ENCODE measurements at places on chromosomes 5 and 9.

- DNase-seq = no peak
Observed at GRCh38 chr5:146832985-146833732, 45.4 kb downstream of the PPP2R2B start.

- no peak for DNase-seq
Observed at GRCh38 chr5:55899344-55899743, 48.2 kb downstream of the IL31RA start.

GRCh38 chr5:113156271-113156877 lies 179.8 kb downstream of the DCP2 start:
- no peak for DNase-seq

DNA sequence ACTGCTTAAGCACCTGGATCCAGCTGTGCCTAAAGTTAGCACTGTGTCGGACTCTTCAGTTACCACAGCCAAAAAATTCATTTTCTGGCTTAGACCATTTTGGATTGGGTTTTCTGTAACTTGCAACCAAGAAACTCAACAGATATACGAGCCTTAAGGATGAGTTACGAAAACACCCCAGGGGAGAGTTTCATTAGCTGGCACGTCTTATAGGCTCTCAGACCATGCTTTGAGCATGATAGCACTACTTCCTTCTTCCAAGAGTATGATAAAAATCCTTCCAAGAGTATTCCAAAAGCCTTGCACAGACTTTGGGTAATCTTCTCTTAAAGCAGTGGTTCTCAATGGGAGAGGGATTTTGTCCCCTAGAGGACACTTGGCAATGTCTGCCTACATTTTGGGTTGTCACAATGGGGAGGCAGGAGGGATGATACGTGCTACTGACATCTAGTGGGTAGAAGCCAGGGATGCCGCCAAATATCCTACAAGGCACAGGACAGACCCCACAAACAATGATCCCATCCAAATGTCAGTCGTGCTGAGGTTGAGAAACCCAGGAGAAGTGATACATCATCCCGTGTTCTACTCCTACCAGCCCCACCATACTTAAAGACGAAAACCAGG lies 64.8 kb downstream of the SMIM23 start:
- DNase-seq = no peak

DNA sequence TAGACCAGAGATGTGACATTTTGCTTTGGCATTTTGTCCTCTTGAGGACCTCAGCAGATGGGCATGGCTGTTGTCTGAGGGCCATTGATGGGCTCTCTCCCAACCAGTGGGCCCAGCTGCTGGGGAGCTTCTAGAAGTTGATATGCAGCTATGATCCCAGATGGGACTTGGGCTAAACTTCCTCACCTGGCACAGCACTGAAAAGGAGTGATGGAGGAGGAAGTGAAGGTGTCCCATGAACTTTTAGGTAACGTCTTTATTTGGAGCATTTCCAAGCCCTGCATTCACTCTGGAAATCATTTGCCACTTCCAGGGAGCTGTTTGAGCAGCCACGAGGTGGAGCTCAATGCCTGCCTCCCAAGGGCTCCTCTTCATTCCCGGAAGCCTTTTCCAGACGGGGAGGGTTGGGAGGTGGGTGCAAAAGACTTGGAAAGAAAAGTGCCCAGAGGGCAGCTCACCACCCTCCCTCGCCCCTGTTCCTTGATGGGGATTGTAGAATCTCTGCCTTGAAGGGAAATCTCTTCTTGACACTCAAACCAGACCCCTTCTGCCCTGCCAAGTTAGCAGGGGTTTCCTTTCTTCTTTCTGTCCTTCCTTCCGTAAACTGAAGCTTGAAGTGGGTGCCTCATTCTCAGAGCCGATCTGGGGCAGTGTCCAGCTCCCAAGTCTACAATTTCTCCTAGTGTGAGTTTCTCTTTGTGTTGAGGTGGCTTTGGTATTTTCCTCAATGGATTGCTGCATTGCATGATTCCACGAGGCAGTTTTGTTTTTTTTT lies 18.1 kb upstream of the NEUROG1 start:
- DNase-seq = no peak

GRCh38 chr5:67085616-67086015 lies 111.0 kb downstream of the CD180 start:
- DNase-seq = no peak

DNA sequence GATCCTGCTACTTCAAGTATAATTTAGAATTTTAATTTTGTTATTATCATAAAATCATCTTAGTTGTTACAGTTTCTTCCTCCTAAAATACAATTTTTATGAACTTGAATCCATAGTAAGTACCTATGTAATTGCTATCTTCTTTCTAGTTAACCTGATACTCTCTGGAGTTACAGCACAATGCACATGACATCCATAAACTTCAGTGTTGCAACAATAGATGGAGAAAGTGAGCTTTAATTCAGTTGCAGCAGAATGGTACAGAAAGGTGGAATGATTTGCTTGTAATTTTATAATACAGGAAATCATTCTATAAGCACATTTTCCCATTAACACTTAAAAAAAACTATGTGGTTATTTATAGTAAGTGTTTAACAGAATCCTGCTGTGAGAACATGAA lies 372.0 kb downstream of the CDH9 start:
- no peak for DNase-seq

DNA sequence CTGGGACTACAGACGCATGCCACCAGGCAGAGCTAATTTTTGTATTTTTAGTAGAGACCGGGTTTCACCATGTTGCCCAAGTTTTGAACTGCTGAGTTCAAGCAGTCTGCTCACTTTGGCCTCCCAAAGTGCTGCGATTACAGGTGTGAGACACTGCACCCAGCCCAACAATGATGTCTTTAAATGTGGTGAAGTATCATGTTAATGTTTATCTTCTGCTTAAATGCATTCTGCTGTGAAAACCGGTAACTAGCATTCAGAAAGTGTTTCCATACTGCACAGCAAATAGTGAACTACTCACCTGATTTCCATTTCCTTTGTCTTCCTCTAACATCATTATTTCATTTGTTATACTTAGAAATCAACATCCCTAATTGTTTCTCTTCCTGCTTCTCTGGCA lies 264.0 kb upstream of the ITGA1 start:
- no peak for DNase-seq

DNA sequence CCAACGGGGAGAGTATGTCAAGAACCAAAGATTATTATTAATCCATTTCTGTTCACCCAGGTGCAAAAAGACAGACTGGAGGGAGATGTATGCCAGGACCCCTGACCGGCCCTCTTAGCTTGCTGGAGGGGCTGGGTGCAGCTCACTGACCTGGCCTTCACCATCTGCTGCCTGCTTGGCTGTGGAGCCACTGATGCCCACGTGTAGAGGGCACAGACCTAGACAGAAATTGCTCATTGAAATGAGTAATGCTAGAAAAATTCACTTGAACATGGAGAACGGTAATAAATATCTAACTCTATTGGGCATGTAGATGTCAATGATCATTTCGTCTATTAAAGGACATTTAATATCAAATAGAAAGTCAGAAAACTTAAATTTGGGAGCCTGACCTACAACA lies 58.8 kb upstream of the ERCC6L2 start:
- no peak for DNase-seq

GRCh38 chr9:1273859-1274258 lies 223.7 kb downstream of the DMRT2 start:
- no peak for DNase-seq

- no peak for DNase-seq
Observed at GRCh38 chr9:127528422-127529251, 77.3 kb downstream of the LRSAM1 start.

DNA sequence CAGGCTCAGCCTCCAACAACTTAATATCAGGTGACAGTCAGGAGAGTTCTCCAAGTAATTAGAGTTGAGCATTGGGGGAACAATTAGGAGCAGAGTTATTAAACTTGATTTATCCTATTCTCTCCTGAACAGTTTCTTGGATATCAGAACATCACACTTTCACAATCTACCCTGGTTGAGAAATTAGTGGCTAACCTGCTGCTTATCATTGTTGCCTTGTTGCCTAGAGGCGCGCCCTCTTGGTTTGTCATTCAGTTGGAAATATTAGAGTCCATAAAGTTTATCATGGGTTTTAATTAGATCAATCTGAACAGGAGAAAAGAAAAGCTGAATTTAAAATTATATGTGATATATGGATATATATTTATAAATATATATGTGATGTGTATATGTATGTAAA lies 291.1 kb downstream of the CCDC171 start:
- DNase-seq = no peak

DNA sequence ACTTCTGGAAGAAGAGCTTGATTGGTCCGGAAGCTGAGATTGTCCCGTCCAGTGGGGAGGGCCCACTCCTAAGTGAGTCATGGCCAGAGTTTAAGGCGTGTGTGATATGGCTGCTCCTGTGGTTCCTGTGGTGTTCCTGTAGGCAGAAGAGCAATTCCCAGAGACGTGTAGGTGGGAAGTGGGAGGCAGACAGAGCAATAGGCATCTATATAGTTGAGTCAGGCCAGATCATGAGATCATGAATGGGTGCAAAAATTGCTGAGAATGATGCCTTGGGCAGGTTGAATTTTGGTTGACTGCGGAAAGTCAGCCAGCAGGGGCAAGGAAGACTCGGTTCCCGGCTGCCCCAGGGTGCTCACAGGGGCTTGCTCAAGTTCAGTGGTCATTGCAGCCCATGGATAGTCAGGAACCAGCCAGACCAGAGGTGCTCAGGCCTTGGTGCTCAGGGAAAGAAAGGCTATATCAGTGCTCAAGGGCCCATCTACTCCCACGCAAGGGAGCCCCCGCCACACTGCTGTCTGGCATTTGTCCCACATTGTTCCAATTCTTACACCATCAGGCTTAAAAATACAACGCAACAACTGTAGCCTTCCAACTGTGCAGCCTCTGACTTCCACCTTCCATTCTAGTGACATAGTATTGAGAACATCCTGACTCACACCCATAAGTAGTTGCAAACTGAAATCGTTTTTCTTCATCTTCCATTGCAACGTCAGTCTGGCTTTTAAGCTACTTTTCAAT lies 21.0 kb upstream of the GSN start:
- peak; percentile 68 for DNase-seq

- DNase-seq = no peak
Observed at GRCh38 chr5:163535290-163535689, 29.9 kb downstream of the MAT2B start.

DNA sequence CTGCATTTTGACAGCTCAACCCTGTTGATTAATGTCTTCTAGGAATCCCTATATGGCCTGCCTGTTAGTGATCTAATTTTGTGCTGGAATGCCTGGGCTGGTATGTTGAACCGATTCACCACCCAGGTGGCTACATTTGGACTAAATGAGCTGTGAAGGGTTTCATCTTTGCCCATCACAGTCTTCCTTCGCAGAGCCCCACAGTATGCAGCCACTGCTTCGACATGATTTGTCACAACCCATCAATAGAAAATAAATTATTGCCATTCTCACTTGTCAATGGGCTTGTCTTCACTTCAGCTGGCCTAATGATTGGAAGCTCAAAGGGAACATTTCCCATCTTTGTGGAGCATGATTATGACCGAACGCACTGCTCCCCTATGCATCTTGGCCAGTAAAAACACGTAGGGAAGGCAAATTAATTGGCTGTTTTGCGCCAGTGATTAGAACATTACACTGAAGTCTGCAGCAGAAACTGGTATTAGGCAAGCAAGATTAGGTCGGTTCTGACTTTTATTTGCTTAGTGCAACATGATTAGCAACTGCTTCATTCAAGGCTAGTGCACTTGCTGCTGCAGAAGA lies 408.5 kb downstream of the KIAA0825 start:
- DNase-seq = no peak

- no peak for DNase-seq
Observed at GRCh38 chr5:158538506-158539074, 561.1 kb downstream of the EBF1 start.

DNA sequence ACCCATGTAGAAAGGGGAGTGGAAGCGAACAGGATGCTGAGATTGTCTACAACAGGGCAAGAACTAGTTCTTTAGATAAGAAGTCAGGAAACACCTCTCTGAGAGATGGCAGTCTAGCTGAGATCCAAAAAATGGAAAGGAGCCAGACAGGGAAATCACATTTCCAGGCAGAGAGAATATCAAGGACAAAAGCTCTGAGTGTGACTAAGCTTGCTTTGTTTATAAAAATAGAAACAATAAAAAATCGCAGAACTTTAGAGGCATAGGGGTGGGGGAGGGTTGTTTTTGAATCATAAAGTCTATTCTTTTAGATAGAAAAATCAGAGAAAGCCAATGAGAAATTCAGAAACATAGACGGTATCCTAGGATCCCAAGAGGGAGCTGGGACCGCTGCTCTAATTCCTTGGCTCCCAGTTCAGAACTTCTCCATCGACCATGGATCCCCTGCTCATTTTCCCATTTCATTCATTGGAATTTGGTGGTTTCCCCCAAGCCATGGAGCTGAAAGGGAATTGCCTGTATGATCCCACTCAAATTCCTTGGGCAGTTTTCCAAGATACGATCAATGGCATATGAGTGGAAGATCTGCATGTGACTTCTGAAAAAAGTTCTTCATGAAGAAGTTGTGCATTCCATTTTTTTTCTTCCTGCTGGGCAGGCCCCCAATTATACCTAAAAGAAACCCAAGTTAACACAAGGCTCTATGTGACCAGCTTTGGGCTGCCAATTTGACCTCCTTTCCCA lies 182.0 kb downstream of the GRIA1 start:
- DNase-seq = no peak

- no peak for DNase-seq
Observed at GRCh38 chr9:110156902-110157301, 51.1 kb downstream of the C9orf152 start.

DNA sequence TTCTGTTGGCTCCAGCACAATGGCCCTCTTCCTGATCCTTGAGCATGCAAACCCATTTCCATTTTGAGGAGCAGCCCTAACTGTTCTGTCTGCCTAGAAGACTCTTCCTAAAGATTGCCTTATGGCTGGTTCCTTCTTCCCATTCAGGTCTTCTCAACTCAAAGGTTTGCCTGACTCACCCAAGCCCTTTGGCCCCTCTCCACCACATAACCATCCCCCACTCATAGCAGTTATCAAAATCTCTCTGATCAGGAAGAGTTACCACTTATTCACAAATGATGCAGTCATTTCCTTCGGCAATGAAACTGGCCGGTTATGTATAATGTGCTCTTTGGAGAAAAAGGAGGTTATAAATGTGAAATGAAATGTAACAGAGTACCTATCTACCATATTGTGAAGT lies 8.9 kb upstream of the POU4F3 start:
- DNase-seq = no peak
